ENCODE measurements at places on chromosomes 7 and 10.
A peak's percentile ranks its signal among the peaks of the same experiment; 100 is the strongest.

- peak; percentile 53 for DNase-seq
These were observed 54.9 kb upstream of the ZNF800 start for GRCh38 chr7:127447326-127447945.

DNA sequence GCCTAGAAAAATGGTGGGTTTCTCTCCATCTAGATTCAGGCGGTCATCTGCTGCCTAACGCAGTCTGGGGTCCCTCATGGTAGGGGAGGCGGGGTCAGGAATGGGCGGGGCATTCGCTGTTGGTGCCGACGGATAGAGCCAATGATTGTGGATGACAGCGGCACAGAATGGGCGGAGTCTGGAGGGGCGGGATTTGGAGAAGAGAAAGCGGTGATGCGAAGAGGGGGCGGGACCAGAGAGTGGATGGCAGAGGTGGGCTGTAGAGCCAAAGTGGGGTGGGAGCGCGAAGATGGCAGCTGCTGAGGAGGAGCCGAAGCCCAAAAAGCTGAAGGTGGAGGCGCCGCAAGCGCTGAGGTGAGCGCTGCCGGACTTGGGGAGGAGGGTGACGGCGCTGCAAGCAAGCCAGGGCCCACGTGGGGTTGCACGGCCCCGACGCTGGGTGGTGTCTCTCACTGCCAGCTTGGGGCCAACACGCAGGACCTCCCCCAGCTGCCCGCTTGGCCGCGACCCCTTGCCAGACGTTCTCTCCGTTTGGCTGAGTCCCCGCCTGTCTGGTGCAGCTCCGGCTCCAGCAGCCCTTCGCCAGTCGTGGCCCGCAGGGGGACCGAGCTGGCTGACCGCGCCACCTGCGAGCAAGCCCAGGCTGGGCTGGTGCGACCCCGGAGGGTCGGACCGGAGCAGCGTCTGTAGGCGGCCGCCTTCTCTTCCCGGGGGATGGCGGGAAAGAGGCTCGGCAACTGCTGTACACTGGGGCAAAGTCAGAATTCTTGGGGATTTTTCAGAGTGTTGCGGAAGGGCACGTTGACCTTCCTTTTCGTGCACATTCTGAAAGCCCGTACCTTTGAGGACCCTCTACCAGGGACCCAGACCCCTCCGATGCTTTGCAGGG is at the start of gene ADK:
TSS of gene ADK (plus strand) at position 232 of the 889 bp plus-strand sequence. CDS start at position 290, 58 bp downstream.
- peak; percentile 99 for DNase-seq

DNA sequence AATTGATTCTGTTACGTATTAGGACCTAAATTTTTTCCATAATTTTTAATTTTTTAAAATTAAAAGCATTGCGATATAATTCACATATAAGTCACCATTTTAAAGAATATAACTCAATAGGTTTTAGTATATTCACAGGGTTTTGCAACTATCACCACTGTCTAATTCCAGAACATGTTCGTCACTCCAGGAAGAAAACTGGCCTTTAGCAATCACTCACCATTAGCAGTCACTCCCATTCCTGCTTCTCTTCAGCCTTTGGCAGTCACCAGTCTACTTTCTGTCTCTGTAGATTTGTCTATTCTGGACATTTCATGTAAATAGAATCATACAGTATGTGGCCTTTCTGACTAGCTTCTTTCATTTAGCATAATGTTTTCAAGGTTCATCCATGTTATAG is 176.5 kb downstream of the EXOC4 start:
- DNase-seq, result no peak

DNA sequence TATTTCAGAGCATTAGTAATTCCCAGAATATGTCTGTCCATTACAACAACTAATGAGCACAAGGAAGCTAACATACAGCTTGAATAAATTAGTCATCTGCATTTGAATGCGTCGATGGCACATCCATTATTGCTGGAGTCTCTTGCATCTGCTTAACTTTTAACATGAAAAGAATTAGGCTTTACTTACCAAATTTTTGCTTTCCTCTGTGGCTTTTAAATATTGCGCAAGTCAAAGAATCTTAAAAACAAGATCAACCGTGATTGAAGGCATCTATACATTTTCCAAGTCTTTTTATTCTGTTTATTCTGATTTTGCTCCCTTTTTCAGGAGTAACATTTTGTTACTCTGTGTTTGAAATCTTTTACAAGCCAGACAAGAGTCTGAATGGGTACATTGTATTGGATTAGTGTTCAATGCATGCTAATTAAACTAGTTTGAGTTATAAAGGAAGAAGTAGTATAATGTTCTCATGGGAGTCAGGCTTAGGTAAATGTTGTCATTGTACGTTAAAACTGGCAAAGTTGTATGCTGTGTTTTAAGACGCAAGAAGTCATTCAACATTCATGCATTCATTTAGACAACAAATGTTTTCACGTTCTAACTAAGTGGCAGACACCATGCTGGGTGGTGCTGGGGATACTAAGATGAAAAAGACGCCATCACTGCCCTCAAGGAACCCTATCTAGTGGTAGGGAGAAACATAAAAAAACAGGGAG is 4.0 kb upstream of the CACNB2 start:
- no peak for DNase-seq

- DNase-seq, result no peak
These were observed 631.8 kb upstream of the CELF2 start for GRCh38 chr10:10385831-10386230.

GRCh38 chr7:42128703-42129102 is 108.3 kb downstream of the GLI3 start:
- DNase-seq, result no peak

DNA sequence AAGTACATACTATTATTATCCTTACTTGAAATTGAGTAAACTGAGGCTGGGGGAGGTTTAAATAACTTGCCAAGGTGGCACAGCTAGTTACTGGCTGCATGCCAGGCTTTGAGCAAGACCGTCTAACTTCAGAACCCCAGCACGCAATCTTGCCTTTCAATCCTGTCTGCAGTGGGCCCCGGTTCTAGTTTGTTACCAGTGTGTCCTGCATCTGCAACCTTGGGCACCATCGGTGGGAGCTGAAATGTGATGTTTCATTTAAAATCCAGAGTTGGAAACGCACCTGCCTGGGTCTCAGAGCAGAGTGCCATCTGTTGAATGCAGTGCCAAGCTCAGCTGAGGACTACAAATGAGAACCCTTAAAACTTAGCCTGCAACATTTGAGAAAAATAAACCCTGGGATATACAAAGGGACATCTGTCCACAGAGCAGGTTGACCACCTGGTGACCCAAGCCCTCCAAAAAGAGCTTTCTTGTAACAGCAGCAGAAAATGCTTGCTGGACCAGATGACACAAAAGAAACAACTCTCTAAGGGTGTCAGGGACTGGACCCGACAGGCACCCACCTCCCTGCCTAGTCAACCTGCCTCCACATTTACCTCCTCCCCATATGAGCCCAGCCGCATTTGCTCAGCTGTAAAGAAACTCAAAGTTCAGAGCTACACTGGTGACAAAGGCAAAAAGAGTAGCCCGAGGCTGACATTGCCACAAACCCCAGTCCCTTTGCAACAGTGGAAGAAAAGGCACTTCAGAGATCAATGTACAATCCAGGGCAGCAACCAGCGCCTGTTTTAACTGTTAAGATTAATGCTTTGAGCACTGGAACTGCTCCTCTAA is 1.7 kb downstream of the SH3PXD2A start:
- no peak for DNase-seq

GRCh38 chr10:789831-790701 is 100.6 kb upstream of the DIP2C start:
- no peak for DNase-seq

GRCh38 chr10:57627642-57628178 is 640.0 kb downstream of the IPMK start:
- DNase-seq, result no peak

- no peak for DNase-seq
These were observed 52.0 kb downstream of the KIF5B start for GRCh38 chr10:32004161-32004591.

DNA sequence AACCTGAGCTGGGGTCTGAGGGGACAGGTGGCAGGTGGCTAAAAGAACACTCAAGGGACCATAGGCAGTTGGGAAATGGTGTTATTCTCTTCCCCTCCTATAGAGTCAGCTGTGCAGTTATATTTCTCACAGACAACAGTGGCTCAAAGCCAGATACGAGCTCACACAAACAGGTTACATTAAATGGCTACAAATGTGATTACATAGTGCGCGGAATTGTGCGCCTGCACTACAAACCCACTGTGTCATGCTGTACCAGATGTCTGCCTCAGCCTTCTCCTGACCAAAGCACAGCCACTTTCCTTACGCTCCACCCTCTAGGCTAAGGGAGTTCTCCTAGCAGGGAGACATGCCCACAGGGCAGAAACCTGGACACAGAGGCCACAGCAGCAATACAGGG is 387.2 kb downstream of the CNTNAP2 start:
- DNase-seq, result no peak

GRCh38 chr10:30817541-30817940 is 188.0 kb upstream of the LYZL2 start:
- no peak for DNase-seq

DNA sequence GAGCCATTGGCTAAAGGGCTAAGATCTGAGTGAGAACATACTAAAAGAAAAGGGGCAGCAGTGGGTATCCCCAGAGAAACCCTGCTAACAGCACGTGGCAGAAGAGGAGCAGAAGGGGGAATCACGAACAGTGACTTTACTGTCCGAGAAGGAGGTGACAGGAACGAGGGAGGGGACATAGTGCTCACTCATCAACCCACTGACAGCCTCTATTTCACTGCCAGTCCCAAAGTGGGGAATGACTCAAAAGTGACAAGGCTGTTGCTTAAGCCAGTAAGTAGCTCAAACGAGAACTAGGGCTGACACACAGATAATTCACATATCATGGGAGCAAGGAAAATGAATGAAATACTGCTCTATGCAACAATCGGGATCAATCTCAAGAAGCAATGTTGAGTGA is 92.7 kb downstream of the RSU1 start:
- DNase-seq, result no peak

GRCh38 chr10:112904000-112904399 is 46.0 kb upstream of the TCF7L2 start:
- DNase-seq, result no peak

- DNase-seq, result no peak
These were observed 44.8 kb upstream of the TARP start for GRCh38 chr7:38318241-38318640.

All from activated T-helper 2 cell treated with anti-CD3 and anti-CD28 coated beads, Interferon-gamma antibody, Interleukin-2, Interleukin-4, amounts not matched to agents 10 μg/mL and 5 μg/mL and 100 μg/mL, durations not matched to agents 14 hours and 24 hours and 36 hours (primary cell).